ENCODE measurements at places on chromosomes 2 and 18.

DNA sequence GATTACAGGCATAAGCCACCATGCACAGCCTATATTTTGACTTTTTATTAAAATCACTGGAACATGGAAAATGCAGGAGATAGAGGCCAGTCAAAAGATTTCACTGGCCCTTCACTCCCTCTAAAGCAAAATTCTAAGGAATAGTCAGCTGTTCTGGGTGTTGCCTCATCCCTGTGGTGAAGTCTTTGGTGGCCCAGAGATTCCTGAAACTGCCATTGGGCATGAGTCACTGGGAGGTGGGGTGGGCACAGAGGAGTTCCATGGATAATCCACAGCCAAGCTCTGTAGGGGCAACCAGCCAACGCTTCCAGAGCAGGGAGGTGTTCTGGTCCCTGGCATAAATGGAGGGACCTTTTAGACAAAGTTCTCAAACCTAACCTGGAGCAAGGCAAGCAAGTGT is 89.7 kb upstream of the TTC39C start:
- no peak for DNase-seq

GRCh38 chr18:41449612-41450011 is 505.4 kb upstream of the PIK3C3 start:
- no peak for DNase-seq

DNA sequence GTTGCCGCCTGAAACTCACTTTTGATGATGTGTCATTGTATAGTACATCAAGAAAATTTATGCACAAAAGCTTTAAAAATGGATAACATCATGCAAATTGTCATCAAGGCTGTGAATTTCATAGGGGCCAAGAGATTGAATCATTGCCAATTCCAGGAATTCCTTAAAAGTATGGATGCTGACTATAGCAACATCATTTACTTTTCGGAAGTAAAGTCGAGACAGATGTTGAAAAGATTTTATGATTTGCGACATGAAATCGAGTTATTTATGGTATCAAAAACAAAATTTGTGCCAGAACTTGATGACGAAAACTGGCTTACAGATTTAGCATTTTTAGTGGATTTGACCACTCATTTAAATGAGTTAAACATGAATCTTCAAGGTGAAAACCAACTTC is 56.3 kb downstream of the ASB1 start:
- DNase-seq = no peak

DNA sequence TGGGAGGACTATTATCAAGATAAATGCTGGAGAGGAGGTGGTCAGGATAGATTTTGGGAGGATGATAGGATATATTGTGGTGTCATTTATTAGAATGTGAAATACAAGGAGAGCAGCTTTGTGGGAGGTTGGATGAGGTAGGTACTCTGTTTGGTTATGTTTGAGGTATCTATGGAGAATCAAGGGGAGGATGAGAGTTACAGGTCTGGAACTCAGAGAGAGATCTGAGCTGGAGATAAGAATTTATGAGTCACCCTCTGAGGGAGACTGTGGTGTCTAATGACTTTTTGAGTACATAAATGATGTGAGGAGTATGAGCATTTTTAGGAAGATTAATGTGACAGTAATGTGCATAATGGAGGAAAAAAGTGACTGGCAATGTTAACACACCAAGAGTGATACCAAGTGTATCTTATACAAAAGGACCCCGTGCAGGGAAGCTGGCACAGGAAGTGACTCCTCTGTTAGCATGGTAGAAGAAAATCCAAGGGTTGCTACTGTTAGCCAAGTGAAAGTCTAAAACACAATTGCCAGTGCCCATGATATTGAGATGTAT is 48.2 kb downstream of the CRIM1 start:
- no peak for DNase-seq

- no peak for DNase-seq
Observed at GRCh38 chr18:47204908-47205522, 28.9 kb upstream of the IER3IP1 start.

DNA sequence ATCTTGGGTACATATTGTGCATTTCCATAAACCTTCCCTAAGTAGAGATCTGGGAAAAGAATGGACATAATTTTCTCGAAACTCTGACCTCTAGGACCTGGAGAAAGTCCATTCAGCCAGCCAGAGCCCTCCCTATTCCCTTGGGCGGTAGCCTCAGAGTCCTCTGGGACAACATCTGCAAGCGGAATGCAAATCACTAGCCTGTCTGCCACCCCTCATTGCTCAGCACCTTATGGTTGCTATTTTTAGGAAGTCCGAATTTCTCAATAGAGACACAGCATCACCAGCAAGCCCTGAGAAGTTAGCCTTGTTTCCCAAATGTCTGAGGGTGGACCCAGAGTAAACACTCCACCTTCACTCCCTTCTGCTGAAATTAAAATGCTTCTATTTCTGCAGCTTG is 17.6 kb upstream of the CD28 start:
- DNase-seq = no peak

- DNase-seq = no peak
Observed at GRCh38 chr2:54424555-54425163, 31.5 kb upstream of the SPTBN1 start.

DNA sequence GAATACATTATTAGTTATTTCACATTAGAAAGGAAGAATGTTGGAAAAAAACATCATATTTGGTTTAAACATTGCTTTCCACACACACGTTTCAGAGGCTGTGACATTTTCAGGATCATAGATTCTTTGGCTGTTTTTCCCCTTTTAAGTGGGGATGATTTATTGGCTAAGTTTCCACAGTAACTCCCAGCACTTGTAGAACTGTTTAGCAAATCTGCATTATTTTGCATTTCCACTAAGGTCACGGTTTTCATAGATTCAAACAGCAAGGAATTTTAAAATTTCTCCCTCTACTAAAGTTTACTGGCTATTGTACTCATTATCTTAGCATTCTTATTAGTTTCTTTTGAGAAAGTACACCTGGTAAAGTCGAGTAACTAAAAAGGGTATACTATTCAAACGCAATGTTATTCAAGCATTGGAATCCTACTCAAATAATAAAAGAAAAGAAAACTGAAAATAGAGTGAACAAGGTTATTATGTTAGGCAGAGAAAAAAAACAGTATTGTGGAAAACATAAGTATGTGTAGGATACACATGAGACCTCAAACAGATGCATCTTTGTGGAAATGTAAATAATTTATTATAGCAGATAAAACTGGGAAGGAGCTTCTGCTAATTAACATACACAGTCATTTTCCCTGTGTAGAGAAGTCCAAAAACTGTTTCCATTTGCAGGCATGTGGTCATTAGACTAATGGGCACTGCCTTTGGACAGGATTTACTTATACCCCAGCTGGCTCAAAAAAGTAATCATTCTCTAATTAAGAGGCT is 633.8 kb downstream of the NRXN1 start:
- no peak for DNase-seq

- no peak for DNase-seq
Observed at GRCh38 chr2:224816816-224817215, 100.7 kb upstream of the CCDC195 start.

- no peak for DNase-seq
Observed at GRCh38 chr2:229901819-229902218, 20.0 kb downstream of the TRIP12 start.

DNA sequence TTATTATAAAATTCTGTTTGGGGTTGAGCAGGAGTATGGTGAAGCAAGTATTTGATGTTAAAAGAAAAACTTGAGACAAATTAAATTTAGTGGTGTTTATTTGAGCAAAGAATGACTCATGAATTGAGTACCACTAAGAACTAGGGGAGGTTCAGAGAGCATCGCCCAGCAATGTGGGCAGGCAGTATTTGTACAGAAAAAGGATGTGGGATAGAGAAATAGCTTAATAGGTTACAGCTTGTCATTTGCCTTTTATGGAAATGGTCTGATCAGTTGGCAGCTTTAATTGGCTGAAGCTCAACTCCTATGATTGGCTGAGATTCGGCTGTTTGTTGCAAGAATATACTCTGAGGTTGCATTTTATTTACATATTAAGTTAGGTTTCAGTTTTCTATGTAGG is 68.2 kb downstream of the LRATD1 start:
- DNase-seq = no peak

DNA sequence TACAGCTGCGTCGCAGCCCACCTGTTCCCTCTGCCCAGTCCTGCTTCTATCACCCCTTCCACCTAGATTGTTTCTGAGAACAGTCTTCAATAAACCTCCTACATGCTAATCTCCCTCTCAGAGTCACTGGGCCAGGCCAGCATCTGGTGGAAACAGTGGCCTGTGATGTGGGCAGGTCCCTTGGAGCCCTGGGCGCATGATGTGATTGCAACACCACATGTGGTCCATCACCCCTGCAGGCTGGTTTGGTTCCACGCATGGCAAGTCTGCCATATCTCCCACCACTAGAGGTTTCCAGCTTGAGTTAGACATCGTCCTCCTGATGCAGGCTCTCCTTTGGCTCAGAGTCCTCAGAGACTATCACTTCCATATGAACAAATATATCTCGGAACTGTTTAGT is 83.5 kb downstream of the PRKCE start:
- DNase-seq = no peak

GRCh38 chr18:31469629-31470028 is 22.1 kb downstream of the DSG3 start:
- no peak for DNase-seq

- DNase-seq = no peak
Observed at GRCh38 chr2:121240436-121240835, 44.6 kb downstream of the TFCP2L1 start.

DNA sequence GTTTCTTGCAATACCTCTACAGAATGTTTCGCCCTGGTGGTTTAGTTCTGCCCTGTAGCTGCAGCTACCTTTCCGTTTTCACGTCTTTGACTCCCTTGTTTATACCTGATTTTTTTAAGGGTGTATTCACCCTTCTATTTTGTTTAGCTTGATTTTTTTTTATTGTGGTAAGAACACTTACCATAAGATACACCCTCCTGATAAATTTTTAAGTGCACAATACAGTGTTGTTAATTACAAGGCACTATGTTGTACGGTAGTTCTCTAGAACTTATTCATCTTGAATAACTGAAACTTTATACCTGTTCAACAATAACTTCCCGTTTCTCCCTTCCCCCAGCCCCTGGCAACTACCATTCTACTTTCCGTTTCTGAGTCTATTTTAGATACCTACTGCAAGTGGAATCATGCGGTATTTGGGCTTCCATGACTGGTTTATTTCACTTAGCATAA is 48.9 kb upstream of the NABP1 start:
- DNase-seq = no peak

DNA sequence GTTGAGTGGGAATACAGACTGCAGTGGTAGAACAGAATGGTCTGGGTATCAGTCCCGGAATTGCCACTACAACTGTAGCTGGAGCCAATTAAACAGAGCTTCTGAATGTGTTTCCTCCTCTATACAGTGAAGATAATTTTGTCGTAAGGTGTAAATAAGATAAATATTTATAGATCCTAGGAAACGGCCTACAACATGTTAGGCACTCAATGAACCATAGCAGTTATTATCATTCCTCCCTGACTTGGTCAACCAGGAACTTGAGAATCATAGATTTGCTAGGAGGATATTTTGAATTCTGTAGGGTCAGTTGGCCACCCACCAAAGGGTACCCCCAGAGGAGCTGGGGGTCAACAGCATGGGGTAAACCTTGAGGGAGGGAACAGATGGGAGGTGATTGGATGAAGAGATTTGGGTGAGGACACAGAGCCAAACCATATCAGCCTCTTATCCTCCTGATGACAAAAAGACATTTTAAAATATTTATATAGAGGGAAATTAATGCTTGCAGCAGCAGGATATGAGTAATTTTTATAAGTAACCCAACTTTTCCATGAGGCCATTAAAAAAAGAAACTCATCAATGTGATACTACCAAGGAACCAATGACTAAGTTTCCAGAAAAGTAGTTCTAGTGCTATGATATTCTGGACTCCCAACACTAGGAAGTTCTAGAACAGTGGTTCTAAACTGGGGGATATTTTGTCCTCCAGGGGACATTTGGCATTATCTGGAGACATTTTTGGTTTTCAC is 4.0 kb downstream of the DHRS9 start:
- no peak for DNase-seq

DNA sequence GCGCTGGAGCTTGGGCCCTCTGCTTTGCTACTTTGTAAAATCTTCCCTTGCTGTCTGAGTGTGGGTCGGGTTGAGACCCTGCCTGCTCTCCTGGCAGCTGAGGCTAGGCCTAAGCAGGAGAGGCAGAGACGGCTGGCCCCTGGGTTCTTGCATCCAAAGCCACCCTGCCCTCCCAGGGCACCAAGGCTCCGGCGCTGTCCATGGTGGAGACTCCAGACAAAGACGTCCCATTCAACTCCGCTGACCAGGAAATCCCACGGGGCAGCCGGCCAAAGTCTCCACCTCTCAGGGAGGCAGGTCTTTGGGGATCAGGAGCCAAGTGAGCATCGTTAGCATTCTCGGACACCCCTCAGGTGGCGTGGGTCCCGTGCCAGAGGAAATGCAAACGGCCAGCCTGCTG is 2.6 kb upstream of the PRLH start:
- DNase-seq = no peak

GRCh38 chr2:85741211-85741832 is 12.5 kb upstream of the ATOH8 start:
- no peak for DNase-seq

- DNase-seq = no peak
Observed at GRCh38 chr2:29729401-29729800, 192.0 kb downstream of the ALK start.

GRCh38 chr2:57396355-57397098 is 650.1 kb upstream of the VRK2 start:
- no peak for DNase-seq

DNA sequence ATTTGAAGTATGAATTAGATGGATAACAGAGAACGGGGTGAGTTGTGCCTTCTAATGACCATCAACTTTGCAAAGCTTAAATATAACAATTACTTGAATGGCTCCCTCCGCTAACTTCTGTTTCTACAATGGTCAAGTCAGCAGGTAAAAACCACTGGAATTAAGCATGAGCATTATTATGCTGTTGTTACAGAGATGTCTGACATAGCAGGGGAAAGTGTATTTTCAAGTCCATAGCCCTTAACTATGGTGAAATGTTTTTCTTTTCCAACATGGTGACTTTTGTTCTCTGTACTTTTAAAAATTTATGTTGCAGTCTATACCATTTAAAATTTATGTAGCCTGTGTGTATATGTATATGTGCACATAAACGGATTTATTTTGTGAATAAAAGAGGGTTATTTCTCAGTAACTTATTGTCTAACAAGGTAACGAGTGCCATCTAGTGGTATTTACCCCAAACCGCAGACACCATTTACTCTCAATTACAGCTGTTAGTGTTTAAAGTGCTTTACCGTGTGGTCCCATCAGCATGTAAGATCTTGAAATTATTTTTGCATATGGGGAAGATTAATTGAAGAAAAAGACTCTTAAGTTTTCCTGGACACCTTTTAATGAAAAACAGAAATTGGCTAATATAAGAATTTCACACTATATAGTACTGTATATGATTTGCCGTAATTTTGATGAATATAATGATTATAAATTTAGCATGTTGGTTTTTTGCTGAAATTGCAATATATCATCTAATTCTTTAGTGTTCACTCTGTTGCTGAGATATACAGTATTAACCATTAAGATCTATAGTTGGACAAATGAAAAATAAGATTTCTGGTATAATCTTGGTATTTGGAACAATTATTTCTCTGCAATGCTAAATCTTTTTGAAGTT is 78.2 kb downstream of the UBE2E3 start:
- DNase-seq = no peak

- no peak for DNase-seq
Observed at GRCh38 chr18:27585602-27586173, 400.6 kb upstream of the CHST9 start.

Data from stimulated activated CD8-positive, alpha-beta memory T cell treated with anti-CD3 and anti-CD28 coated beads, Interleukin-15, amount 100 ng/mL, for 24 hours (primary cell).